Heart right ventricle (tissue), 16 donors: ENCODE measurements at places on chromosomes 6 and 20.

GRCh38 chr6:136607932-136608772 is 57.9 kb upstream of the MAP7 start:
- peak; percentile 26 for DNase-seq

GRCh38 chr6:135087803-135088202 is 33.2 kb upstream of the HBS1L start:
- no peak for DNase-seq

DNA sequence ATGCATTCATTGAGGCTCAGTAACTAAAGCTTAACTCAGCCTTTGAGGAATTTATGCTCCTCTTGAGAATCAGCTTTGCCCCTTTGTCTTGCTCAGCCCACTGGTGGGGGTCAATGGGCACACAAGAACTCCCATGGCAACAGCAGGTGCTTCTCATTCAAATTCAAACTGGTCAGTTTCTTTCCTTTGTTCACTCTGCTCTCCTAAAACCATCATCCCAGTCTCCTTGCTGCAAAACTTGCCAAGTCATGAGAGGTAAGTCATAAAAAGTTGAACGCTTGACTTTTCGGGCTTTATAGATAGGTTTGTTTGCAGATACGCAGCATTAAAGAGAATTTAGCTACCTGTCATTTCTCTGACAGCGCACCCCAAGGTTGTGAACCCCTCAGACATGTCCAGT is 146.8 kb downstream of the TFAP2A start:
- no peak for DNase-seq

GRCh38 chr6:35669451-35670045 is 19.2 kb downstream of the FKBP5 start:
- DNase-seq, result no peak

GRCh38 chr6:24009319-24009718 is 116.7 kb upstream of the NRSN1 start:
- no peak for DNase-seq

GRCh38 chr20:58241766-58242465 is 13.5 kb upstream of the ANKRD60 start:
- no peak for DNase-seq
